Left lobe of liver (tissue), 2 donors: ENCODE measurements at places on chromosomes 6 and 20.

GRCh38 chr6:20055916-20056315 lies 156.4 kb downstream of the MBOAT1 start:
- no peak for DNase-seq

- no peak for DNase-seq
Observed at GRCh38 chr6:43665376-43665775, 20.5 kb downstream of the RSPH9 start.

DNA sequence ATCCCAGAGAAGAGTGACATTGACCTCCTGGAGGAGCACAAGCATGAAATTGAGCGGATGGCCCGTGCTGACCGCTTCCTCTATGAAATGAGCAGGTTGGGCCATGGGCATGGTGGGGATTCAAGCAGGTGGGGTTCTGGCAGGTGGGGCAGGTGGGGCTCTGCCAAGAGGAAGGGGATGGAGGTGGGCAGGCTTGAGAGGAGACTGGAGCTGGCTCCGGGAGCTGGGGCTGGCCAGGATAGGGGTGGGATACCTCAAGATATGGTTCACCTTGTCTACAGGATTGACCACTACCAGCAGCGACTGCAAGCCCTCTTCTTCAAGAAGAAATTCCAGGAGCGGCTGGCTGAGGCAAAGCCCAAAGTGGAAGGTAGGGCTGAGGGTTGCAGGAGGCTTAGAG lies 42.9 kb downstream of the MOCS1 start:
- DNase-seq: no peak

DNA sequence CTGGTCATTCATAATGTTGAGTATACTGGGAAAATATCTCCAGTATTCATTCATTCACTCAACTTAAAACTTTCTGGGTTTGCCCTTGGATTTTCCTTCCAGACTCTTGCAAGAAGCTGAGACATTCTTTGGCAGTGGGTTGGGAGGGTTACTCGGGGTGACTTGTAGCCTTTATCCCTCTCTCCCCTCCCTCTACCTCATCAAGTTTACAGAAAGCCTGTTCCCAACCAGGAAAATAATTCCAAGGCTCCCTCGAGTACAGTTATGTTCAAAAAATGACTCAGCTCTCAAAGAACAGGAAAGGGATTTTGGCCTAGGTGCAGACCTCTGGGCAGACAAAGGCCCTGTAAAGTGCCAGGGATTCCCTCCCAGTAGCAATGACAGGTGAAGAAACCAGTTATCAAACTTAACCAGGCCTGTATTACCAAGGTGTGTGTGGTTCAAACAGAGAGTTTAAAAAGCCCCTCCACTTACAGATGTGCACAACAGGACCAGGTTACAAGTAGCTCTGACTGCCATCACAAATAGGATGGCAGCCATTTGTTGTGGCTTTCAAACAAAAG lies 22.2 kb downstream of the FKBP1A start:
- DNase-seq: no peak

- DNase-seq: no peak
Observed at GRCh38 chr20:37369846-37370245, 23.9 kb downstream of the SRC start.

GRCh38 chr6:161477876-161478425 lies 204.1 kb upstream of the AGPAT4 start:
- DNase-seq: no peak

DNA sequence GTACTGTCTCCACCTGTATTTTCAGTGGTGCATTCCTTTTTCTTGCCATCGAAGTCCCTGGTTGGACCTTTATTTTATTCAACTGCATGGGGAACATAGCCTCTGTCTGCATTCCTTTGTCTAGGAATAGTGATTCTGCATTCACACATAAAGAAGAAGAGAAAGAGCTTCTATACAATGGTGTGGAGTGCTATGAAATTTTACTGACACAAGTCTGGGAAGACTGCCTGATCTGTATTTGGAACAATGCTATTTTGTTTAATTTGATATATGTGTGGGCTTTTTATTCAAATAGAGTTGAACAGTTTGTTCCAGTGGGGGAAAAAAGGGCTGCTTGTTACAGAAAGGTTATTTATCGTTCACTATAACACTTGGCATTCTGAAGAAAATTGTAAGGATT lies 375.7 kb upstream of the POU3F2 start:
- DNase-seq: no peak

- DNase-seq: no peak
Observed at GRCh38 chr20:42920776-42921175, 268.9 kb downstream of the PTPRT start.
